CD8-positive, alpha-beta memory T cell (primary cell): ENCODE measurements at places on chromosomes 12 and 14. TPM values are rescaled to one million over a fixed set of nuclear protein-coding genes. Genes with fewer than 3 reads are reported as not detected.

- H3K27ac ChIP-seq, result no peak overlapping the region
- H3K4me1 ChIP-seq, result no peaks in the 10 kb centered on the region
- no peak for DNase-seq
- H3K4me3 ChIP-seq, result no peak overlapping the region
Observed at GRCh38 chr12:69036999-69037398, 104.0 kb upstream of the CPM start.

DNA sequence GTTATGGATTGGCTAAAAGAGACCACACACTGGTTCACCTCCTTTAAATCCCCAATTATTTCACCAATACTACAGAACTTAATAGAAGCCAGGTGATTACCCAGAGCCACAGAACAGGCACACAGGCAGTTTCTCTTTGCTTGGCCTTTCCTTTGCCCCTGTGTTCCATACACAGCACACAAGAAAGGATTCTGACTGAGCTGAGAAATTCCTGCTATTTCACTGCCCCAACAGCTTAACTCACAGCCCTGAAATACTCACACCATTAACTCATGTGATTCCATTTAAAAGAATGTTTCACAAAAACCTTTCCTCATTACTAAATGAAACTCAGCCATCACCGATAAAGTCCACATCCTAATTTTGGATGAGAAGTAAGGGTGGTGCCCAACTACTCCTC lies 133.6 kb downstream of the MED13L start:
- H3K4me1 ChIP-seq, result peaks cover 29% of the 10 kb centered on the region
- H3K27ac ChIP-seq, result no peak overlapping the region
- H3K27me3 ChIP-seq, result no peaks in the 10 kb centered on the region

DNA sequence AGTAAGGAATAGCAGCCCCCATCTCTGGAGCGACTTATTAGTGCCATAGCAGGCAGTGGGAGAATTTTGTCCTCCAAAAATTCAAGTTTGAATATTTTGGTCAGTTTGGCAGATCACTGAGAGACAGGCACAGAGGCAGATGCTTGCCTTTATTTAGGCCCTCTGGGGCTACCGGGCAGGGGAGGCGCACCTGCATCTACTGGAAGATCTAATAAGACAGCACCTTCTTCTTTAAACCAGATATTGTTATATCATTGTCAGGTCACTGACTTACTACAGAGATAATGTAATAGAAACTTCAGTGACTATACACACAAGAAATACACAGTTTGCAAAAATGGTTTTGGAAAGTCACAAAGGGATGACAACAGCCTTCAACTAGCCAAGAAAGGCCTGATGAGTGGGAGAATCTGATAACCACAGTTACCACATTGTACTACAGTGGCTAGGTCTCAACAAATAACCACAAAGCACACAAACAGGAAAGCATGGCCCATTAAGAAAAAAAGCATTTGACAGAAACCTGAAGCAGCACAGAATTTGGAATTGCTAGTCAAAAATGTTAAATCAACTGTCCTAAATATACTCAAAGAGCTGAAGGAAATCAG lies 56.8 kb downstream of the CDK17 start:
- no peaks in the 10 kb centered on the region for H3K36me3 ChIP-seq
- H3K4me3 ChIP-seq, result no peak overlapping the region
- no peak for DNase-seq

DNA sequence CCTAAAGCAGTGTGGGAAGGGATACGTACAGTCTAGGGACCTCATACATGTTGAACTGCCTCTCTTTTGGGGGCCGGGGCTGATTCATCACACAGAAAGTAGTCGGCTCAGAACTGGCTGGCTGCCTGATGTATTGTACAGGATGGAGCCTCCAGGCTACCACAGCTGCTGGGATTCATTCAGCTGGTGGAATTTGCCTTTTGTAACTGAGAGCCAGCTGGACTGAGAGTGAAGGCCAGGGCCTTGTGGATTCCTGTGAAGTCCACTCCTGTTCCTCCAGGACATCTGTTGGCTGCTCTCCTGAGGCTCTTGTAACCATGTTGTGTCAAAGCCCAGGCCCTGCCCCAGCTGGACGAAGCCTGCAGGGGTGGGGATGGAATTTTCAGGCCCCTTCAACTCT lies 116.3 kb upstream of the PRICKLE1 start:
- H3K27me3 ChIP-seq, result no peaks in the 10 kb centered on the region
- no peaks in the 10 kb centered on the region for H3K4me1 ChIP-seq
- H3K27ac ChIP-seq, result no peak overlapping the region
- no peaks in the 10 kb centered on the region for H3K36me3 ChIP-seq
- no peak overlapping the region for H3K4me3 ChIP-seq

GRCh38 chr14:55454264-55455002 lies 14.0 kb upstream of the TBPL2 start:
- no peak overlapping the region for H3K4me3 ChIP-seq
- DNase-seq, result no peak
- no peak overlapping the region for H3K27ac ChIP-seq
- no peaks in the 10 kb centered on the region for H3K36me3 ChIP-seq
- no peaks in the 10 kb centered on the region for H3K4me1 ChIP-seq
- H3K27me3 ChIP-seq, result no peaks in the 10 kb centered on the region

DNA sequence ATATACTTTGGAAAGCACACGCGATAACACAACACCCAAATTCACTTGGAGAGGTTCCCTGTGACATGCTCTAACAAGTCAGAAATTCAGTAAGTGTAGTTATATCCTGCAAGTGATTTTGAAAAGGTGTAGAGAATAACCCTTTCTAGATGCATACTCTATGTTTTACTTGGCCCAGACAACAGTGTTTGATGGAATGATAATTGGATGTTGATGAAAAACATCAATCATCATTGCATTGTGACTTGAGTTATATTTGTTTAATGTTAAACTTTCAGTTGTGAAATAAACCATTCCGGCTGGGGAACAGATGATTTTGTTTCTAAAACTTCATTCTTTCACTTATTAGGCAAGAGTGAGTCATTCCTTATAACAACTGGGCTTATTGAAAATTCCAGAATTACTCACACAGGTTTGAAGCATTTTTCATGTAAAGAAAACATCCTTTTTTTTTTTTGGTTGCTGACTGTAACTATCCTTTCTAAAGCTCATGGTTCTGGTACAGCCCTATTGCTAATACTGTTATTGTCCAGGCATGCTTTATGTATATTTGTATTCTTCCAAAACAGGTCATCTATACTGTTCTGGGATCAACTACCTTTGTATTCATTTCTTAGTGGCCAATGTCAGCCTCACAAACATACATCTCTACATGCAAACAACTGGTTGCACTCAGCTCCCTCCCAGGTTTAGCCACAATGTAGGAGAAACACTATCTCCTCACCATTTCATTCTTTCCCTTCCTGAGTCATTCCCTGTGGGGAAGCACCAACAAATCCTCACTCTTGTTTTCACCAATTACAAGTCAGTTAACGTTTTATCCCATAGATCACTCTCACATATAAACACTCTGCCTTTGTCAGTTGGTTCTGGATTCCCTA lies 121.2 kb upstream of the LRIG3 start:
- no peaks in the 10 kb centered on the region for H3K4me1 ChIP-seq
- no peaks in the 10 kb centered on the region for H3K27me3 ChIP-seq
- no peak overlapping the region for H3K27ac ChIP-seq
- H3K4me3 ChIP-seq, result no peak overlapping the region
- H3K36me3 ChIP-seq, result no peaks in the 10 kb centered on the region
- no peak for DNase-seq

- H3K27me3 ChIP-seq, result no peaks in the 10 kb centered on the region
- no peaks in the 10 kb centered on the region for H3K36me3 ChIP-seq
- no peak overlapping the region for H3K27ac ChIP-seq
- H3K4me1 ChIP-seq, result no peaks in the 10 kb centered on the region
Observed at GRCh38 chr12:5402009-5402935, 29.6 kb upstream of the NTF3 start.

GRCh38 chr14:42965512-42965911 lies 1358.8 kb downstream of the LRFN5 start:
- no peak overlapping the region for H3K27ac ChIP-seq
- H3K27me3 ChIP-seq, result no peaks in the 10 kb centered on the region
- H3K36me3 ChIP-seq, result no peaks in the 10 kb centered on the region
- no peak for DNase-seq
- no peak overlapping the region for H3K4me3 ChIP-seq

DNA sequence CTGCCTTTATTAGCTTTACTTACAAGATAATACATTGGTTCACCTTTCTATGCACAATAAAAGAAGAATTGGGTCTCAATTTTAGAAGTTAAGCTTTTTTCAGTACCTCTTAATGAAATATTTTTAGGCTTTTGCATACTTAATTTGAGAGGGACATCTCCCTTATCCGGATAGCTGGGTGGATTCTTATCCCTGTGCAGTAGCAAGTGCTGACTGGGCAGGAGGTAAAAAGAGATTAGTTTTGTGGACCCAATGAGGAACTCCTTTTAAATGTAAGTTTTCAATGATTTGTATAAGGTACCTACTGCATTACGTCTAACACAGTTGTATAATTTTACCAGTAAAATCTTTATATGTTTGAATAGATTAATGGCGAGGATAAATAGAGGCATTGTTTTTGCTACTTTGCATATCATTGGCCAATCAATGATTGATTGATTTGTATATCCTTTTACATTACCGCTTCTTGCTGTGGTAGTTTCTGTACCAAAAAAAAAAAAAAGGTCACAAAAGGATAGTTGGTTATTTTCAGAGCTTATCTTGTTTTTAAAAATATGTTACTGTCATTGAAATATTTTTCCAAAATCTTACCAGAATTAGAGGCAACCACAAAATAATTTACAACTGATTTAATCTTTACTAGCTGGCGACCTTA lies 2.2 kb downstream of the CPSF6 start:
- DNase-seq, result no peak
- no peaks in the 10 kb centered on the region for H3K36me3 ChIP-seq
- H3K4me1 ChIP-seq, result peaks cover 57% of the 10 kb centered on the region
- H3K27me3 ChIP-seq, result no peaks in the 10 kb centered on the region

- no peak overlapping the region for H3K4me3 ChIP-seq
- no peaks in the 10 kb centered on the region for H3K4me1 ChIP-seq
- no peak for DNase-seq
- H3K36me3 ChIP-seq, result no peaks in the 10 kb centered on the region
Observed at GRCh38 chr12:30108666-30109065, 324.9 kb upstream of the TMTC1 start.

CD163L1 gene
- 0.24 TPM for total RNA-seq

MPHOSPH9 gene
- total RNA-seq, result 67.3 TPM
